ENCODE measurements at places on chromosomes 7 and 10.

DNA sequence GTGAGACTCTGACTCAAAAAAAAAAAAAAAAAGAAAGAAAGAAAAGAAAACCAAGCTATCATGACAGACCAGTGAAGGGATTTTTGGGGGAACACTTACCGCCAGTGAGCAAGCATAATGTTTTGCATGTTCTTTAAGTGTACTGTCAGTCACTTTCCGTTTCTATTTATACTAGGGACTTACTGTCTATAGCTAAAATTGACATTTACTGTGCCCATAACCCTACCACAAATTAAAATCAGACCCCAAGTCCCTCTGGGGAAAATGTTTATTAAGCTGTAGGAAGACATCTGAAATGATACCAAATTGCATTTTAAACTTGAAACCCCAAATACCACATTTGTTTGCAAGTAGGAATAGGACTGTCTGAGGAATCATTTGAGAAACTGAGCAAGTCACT is 252.8 kb downstream of the TRIL start:
- no peak for DNase-seq

- DNase-seq, result no peak
Observed at GRCh38 chr7:122457325-122457724, 152.8 kb upstream of the FEZF1 start.

- no peak for DNase-seq
Observed at GRCh38 chr10:79380125-79380945, 33.1 kb downstream of the PPIF start.

DNA sequence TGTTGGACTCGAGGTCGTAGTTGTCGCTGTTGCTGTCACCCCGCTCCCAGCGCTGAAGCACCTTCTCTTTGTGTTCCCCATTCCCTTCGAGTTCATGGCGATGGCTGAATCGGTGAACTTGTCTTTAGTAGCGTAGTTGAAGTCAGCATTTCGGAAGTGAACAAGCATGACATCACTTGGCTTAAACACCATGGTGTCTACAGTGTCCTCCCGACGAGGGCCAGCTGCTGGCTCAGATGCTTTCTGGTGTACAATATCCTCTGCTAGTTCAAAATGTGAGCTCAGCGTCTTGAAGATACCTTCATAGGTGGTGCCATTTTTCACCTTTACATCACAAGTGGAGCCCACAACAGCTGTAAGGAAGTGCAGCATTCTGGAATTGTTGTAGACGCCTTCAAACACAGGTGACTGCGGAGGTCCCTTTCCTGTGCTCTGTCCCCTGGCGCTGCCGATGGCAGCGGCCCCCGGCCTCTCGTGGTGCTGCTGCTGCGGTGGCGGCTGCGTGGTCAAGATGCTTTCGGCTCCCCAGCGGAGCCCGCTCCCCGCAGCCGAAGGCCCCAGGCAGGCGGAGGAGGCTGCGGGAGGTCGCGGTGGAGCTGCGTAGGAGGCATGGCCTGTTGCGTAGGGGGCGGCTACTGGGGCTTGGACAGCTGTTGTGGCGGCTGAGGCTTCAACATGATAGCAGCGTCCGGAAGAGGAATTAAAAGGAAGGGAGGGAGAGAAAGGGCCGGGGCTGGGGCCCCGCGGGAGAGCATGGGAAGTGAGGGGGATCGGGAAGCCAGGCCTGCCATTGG is 59.3 kb downstream of the ANKMY2 start:
- no peak for DNase-seq

DNA sequence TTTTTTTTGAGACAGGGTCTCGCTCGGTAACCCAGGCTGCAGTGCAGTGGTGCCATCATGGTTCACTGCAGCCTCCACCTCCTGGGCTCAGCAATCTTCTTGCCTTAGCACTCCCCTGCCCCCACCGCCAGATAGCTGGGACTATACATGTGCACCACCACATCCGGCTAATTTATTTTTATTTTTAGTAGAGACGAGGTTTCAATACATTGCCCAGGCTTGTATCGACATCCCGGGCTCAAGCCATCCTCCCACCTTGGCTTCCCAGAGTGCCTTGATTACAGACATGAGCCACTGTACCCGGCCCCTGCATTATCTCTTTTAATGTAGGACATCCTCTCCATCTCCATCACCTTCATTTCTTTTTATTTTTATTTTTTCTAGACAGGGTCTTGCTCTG is 213.3 kb downstream of the CUX1 start:
- no peak for DNase-seq

GRCh38 chr7:157676456-157677255 is 339.9 kb downstream of the DNAJB6 start:
- no peak for DNase-seq

- no peak for DNase-seq
Observed at GRCh38 chr7:19312416-19312815, 167.2 kb upstream of the FERD3L start.

- no peak for DNase-seq
Observed at GRCh38 chr7:77877791-77878190, 79.2 kb downstream of the PHTF2 start.

DNA sequence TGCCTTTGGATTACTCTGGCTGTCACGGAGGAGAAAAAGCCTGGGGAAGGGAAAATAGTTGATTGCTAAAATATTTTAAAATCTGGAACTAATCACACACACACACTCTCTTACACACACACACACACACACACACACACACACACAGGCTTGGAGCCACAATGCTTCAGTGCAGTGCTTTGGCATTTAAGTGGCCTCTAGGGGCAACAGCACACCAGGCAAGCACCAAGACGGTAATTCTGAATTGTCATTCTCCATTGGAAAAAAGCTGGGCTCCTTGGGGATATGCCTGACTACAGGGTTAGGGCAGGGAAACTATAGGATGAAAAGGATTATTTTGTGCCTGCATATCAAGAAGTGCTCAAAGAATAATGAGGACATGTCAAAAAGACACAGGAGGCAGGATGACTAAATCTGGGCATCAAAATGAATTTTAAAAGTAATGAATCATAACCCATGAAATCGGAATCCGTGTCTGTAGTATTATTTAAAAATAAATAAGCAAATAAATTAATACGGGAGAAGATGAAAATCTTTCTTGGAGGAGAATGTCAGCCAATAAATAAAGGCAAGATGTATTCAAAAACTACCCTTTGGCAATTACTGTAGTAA is 30.4 kb upstream of the DDC start:
- no peak for DNase-seq

GRCh38 chr10:108615576-108616320 is 1307.6 kb downstream of the XPNPEP1 start:
- no peak for DNase-seq

GRCh38 chr7:15128716-15129115 is 226.2 kb upstream of the DGKB start:
- no peak for DNase-seq

DNA sequence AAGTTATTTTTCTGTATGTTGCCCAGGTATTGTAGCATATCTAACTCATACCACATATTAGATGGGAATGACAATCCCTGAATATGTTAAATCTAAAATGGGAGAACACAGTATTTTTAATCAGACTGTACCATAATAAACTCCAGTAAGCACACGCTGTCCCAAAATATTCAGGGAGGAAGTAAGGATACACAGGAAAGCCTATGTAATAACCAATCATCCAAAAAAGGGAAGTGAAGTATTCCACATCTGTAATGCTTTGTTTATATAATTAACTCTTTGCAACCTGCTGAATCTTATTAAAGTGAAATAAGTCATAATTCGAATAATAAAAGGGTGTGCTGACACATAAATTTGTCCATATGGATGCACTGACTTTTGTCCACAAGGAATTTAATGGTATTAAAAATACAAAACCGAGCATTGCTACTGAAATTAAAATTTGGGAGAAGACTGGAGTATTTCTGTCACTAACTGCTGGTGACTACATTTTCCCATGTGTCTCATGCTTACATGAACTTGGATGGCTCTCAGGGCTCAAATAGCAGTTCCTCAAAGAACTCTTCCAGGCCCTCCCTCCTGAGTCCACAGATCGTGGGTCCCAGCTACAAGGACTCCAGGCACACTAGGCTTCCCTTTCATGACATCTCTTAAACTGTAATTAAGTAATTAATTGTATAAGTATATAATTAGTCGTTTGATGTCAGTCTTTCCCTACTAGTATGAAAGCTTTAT is 120.6 kb downstream of the NEBL start:
- no peak for DNase-seq

- DNase-seq, result no peak
Observed at GRCh38 chr10:33352175-33352574, 17.7 kb upstream of the NRP1 start.

DNA sequence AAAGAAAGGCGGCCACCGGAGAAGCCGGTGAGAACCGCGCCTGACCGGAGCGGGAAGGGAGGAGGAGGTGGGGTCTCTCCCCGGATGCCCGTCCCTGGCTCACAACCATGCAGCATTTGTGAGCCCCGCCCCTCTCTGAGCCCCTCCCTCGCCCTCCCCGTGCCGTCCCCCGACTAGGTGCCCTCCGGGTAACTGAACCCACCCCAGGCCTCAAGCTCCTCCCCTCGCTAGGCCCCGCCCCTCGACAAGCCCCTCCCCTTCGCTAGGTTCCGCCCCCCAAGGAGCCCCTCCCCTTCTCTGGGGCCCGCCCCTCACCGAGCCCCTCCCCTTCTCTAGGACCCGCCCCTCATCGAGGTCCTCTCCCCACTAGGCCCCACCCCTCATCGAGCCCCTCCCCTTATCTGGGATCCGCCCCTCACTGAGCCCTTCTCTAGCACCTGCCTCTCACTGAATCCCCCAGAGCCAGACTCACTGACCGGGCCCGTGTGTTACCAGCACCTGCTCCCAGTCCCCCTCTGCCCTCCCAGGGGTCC is 42.2 kb upstream of the HSPB1 start:
- DNase-seq, result no peak

GRCh38 chr10:50506861-50507573 is 116.7 kb downstream of the SGMS1 start:
- no peak for DNase-seq

GRCh38 chr10:63636812-63637211 is 115.6 kb downstream of the REEP3 start:
- DNase-seq, result no peak

DNA sequence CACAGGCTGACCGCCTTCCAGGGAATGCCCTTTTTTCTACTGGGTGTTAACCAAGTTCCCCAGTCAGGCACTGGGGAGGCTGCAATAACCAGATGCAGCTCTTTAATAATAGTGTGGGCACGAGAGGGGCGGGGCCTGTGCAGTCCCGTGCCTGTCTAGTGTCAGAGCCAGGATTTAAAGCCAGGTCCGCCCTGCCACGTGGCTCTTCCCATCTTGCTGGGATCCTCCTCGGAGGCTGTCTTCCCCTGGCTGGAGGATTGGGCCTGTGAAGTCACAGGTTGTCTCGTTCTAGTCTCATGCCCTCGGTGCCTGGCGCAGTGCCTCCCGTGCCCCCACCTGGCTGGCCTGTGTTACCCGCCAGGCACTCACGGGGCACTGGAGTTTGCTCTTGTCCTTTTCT is 25.2 kb downstream of the TMEM120A start:
- no peak for DNase-seq

DNA sequence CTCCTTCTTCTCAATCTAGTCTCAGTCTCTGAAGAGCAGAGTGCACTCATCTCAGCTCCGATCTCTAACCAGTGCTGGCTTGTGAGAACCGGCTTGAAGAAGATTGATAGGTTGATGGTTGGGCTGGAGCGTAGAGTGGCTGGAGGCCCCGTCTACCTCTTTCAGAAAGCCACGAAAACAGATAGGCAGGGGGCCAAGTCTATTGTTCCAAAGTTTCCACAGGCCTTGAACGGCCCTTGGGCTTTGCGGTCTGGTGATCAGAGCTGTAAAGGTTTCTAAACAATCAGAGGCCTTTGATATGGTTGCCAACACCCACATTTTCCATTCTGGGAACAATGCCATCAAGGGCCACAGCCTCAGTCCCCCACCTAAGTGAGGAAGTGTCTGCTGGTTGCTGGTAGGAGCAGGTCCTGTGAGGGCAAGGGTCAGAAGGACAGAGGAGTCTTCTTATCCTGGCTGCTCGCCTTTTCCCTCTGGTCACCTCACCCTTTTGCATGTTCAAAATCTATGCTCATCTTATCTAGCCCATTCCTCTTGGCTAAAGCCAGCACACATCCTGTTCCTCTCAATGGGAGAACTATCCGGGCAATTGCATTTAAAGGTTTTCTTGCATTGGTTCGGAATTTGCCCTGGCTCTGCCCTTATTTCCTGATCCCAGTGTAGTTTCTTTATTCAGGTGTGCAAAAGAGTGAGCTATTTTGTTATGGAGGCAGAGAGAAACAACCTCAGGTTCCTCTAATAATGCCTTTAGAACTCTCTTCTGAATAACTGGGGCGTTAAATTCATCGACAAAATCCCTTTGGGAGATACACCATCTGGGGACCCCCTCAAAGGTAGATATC is 70.3 kb upstream of the KMT2E start:
- no peak for DNase-seq

DNA sequence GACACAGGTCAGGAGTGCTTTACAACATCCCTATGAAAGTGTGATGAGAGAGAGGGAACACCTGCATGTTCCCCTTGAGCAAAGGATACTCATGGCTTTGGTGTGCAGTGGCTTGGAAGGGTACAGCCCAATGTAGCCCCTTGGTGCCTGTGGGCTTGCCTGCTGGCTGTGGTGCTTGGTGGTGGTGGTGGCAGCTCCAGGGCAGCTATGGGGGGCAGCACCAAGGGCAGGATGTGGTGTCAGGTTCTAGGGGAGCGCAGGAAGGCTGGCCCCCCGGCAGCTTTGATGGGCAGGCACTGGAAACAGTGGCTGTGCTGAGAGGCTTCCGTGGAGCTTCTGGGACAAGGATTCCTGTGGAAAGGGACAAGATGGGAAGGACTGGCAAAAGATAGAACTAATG is 464.0 kb upstream of the ZMIZ1 start:
- no peak for DNase-seq

DNA sequence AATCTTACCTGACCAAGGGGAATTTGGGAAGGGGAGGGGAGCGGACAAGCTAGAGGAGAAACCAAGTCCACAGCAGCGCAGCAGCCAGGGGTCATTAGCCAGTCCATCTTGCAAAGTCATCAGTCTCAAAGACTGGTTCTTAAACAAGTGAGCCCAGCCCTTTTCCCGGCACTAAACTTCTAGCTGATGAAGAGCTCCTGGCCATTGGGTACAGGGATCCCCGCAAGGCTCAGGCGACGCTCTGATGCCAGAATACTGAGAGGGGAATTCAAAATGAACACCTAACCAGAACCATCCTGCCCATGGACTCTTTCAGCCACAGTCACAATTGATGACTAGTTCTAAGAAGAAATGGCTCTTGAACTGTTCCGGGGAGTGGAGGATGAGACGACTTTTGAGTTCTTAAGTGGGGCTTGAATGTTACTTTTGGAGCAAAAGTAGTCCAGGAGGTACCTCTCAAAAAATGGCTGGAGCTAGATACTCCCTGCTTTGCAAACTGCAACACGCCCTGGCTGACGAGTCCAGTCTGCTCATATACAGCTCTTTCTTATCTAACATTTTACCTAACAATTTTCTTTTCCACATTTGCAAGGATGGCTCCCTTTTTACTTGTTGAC is 2.5 kb upstream of the TWIST1 start:
- DNase-seq, result no peak

GRCh38 chr7:80453699-80454340 is 58.0 kb downstream of the GNAT3 start:
- no peak for DNase-seq

GRCh38 chr10:62640411-62640810 is 164.1 kb upstream of the ADO start:
- DNase-seq, result no peak

Data from cortex of kidney (tissue), 1 donor.